ENCODE measurements at places on chromosomes 7 and 10.

- no peak for DNase-seq
These were observed 96.1 kb downstream of the RELN start for GRCh38 chr7:103893350-103893749.

DNA sequence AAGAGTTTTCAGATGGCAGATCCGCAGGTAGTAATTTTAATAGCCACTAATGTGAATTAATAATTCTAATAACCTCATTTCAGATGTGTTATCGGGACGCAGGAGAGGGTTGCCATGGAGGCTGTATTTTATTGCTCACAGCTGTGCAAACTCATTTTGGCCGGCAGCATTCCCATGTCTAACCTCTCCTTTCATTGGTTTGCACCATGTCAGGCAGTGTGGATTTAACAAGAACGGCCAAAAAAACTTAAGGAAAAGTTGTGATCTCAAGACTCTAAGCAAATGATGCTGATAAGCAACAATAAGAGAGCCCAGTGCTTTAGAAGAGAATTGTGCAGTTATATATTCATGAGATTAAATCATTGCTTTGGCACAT is 88.7 kb upstream of the NRP1 start:
- peak; percentile 15 for DNase-seq

GRCh38 chr10:79052291-79053080 is 16.3 kb upstream of the ZMIZ1 start:
- peak; percentile 15 for DNase-seq

- DNase-seq: no peak
These were observed 161.0 kb downstream of the DIP2C start for GRCh38 chr10:528173-529165.

- DNase-seq: no peak
These were observed 162.7 kb downstream of the AKR1D1 start for GRCh38 chr7:138238734-138239659.

- DNase-seq: peak; percentile 38
These were observed 315.7 kb downstream of the TNS3 start for GRCh38 chr7:47266131-47266706.

- no peak for DNase-seq
These were observed 19.2 kb downstream of the ADAP1 start for GRCh38 chr7:935164-935873.

GRCh38 chr7:147804032-147804431 is 786.5 kb upstream of the C7orf33 start:
- no peak for DNase-seq

GRCh38 chr10:33234831-33235237 is 99.6 kb downstream of the NRP1 start:
- DNase-seq: no peak

DNA sequence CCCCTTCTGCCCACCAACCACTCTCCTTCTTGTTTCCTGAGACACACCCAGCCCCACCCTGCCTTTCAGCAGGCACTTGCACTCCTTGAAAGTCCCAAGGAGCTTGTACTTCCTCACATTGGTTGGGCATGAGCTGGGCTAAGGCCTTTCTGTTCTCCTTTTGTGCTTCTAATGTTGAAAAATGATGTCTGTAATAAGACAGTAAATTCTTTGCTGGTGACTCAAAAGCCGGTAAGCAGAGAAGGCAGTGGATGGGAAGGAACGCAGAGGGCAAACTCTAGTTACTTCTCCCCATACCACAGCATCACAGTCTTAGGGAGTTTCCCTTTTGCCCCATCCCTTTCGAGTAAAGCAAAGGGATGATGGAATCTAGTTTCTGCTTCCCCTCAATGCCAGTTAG is 185.6 kb downstream of the PLXNA4 start:
- DNase-seq: no peak

DNA sequence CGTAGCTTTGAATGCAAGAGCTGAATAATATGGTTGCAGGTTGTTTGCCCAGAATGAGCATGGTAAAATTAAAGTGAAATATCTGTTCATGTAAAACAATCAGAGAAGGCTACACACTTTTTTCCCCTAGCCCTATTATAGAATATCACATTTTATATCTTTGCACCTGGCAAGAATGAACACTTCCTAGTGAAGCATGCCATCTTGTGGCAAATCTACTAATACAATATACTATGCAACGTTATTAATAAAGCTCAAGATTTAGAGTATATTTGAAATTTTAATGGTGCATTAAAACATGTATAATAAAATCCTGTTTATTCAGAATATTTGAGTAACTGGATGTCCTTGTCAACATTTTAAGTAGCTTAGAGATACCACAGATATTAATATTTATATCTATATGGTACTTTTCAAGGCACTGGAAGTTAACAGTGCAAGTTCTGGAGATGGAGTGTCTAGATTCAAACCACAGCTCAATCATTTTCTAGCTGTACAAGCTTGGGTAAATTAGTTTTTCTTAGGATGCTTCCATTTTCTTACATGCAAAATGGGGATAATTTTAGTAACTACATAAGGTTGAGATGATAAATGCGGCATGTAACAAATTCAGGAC is 643.1 kb upstream of the SEMA3D start:
- peak; percentile 53 for DNase-seq

DNA sequence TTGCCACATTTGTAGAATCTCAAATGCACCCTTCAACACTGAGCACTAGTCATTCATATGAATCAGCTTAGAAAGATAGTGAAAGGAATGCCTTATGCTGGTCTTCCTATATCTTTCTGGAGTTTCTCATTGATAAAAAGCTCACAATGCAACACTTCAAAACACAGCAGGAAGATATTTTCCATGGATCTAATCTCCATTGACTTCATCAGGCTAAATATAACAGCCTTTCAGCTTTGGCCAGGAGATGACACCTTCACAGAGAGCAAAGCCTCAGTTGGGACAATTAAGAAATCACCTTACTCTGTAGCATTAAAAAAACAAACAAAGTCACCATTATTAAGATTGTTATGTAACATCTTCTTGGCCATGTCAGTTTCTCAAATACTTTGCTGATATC is 6.7 kb downstream of the NRP1 start:
- DNase-seq: no peak

- no peak for DNase-seq
These were observed 85.5 kb upstream of the SLC25A13 start for GRCh38 chr7:96407427-96407826.

- DNase-seq: no peak
These were observed 128.4 kb downstream of the NRBF2 start for GRCh38 chr10:63261496-63261895.

DNA sequence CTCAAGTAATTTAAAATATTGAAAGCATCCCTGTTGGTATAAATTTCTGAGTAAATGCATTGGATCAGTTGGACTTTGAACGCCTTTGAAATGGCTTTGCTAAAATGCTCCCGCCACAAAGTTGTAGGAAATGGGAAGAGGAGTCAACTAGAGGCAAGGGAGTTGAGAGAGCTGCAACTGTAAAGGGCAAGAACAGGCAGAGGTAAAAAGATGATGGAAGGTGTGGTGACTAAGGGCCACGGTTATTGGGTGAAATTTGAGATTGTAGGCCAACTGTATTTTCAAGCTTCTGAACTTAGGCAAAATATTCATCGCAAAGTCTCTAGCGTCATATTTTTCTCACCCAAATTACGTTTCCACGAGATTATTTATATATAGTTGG is 595 bp upstream of the SUMF2 start:
- DNase-seq: peak; percentile 84

DNA sequence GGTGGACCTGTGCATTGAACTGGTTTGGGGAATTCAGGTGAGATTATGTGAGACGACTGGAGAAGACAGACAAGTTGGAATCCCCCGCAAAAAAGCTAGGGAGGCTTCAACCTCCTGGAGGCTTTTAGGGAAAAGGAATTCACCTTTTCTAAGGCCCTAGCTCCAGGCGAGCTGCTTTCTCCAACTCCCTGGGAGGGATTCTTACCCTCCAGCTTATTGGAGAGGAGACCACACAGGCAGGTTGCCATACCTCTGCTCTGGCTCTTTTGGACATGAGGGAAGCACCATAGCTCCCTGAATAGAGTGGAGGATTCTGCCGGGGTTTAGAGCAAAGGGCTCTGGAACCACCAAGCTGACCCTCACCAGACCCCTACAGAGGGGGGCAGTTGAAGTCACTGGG is 213.8 kb downstream of the MLLT10 start:
- DNase-seq: no peak

GRCh38 chr10:70772627-70773026 is 12.6 kb downstream of the TBATA start:
- DNase-seq: no peak

- no peak for DNase-seq
These were observed 385.5 kb upstream of the HPS1 start for GRCh38 chr10:98832196-98832595.

GRCh38 chr10:45155784-45156183 is 155.1 kb downstream of the ZNF22 start:
- DNase-seq: no peak

DNA sequence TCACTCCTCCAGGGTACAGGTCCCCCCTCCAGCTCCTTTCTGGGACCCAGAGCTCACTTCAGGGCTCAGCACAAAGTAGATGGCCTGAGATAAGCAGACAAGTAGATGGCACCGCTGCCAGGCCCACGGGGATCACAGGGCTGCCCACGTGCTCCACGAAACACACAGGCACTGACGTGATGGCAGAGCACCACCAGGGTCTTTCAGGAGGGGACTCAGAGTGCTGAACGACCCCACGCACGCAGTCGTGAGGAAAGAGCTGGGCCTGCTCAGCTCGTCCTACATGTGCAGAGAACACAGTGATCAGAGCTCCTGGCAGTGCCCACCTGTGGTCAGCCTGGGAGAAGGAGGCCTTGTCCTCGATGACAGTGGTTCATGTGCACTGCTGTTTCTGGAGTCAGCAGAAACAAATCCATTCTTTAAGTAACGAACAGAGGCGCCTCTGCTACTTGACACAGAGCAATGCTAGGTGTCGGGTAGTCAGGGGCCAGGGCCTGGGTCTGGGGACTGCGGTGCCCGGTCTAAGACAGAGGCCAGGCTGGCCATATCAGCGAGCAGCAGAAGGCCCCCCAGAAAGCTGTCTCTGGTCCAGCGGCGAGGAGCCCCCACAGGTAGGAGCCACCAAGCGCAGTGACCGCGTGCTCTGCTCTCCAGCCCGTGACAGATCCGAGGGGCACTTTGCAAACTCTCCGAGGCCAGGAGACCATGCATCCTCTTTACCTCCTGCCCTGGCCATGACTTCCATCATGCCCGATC is 129.8 kb upstream of the FAM20C start:
- DNase-seq: no peak

DNA sequence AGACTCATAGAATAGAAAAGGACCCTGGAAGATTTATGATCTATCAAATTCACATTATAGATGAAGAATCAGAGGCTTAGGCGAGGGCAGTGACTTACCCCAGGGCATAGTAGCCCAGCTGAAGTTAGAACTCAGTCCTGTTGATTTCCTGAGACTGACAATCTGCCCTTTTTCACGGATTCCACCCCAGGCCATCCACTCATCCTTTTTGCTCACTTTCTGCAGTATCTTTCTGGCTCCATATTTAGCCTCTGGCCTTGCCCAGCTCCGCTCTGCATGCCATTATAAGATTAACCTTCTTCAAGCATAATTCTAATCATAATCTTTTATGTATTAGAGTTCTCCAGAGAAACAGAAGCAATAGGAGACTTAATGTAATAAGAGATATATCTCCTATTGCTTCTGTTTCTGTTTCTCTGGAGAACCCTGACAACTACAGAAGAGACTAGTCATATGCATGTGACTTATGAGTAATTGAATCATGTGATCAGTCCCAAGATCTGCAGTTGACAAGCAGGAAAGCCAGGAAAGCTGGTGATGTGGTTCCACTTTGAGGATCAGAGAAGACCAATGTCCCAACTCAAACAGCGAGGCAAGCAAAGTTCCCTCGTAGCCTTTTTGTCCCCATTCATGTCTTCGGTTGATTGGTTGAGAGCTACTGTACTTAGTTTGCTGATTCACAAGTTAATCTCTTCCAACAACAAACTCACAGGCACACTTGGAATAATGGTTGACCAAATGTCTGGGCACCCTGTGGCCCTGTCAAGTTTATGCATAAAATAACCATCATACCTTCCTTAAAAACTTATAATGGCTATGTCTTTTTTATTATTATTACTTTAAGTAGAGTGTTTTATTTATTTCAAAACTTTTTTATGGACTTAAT is 412.1 kb downstream of the SUGCT start:
- DNase-seq: no peak

DNA sequence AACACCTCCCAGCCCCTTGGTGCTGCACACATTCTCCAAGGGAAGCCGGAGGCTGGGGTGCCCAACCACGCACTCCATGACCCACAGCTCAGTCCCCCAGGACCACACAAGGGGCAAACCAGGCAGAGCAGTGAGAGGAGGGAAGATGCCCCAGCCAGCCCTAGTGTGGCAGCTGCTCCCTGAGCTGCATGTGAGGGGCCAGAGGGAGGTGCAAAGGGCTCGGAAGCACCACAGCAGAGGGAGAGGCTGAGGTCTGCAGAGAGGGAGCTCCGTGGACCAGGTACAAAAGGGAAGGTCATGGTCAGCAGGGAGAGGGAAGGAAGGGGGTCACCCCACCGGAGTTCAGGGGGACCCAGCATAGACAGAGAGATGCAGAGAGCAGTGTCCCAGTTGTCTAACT is 1.5 kb upstream of the CALML5 start:
- DNase-seq: no peak

GRCh38 chr10:35699848-35700486 is 57.9 kb upstream of the FZD8 start:
- no peak for DNase-seq

GRCh38 chr7:18647582-18647981 is 152.0 kb downstream of the HDAC9 start:
- DNase-seq: no peak

GRCh38 chr7:38744746-38745145 is 113.6 kb upstream of the AMPH start:
- no peak for DNase-seq

GRCh38 chr7:111532625-111533024 is 29.7 kb downstream of the IMMP2L start:
- DNase-seq: no peak

- no peak for DNase-seq
These were observed 51.4 kb downstream of the CELF2 start for GRCh38 chr10:11068861-11069633.

DNA sequence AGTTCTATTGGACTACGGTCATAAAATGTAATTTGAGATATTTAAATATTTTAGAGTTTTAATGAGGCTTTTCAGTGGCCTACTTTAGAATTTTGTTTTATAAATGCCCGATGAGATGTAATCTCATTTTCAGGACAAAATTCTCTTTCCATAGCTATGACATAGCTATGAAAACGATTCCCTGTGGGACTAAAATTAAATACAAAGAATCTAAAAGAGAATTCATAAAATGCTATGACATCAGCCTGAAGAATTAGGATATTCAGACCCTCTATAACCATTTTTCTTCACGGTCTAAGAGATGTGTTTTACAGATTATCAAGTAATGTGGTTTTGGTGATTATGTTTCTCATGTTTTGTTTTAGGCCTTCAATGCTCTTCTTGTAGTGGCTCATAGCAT is 48.2 kb upstream of the ODAD2 start:
- DNase-seq: no peak

DNA sequence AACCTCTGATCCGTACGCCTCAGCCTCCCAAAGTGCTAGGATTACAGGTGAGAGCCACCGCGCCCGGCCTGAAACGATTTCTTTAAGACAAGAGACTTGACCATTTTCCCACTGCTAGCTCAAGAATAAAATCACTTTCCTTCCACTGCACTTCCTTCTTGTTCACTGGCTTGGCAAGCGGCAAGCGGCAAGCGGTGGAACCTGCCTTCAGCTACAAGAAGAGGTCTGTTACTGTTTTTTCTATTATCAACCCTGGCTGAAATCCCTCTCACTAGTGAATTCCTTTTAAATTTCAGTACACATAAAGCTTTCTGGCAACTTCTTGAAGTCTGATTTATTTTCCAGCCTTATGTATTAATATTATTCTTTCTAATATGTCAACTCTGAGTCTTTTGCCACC is 12.8 kb upstream of the GNAT3 start:
- DNase-seq: no peak
